ENCODE measurements at places on chromosomes 1 and 21.

- no peak for DNase-seq
Observed at GRCh38 chr1:39230261-39231190, 26.0 kb downstream of the MACF1 start.

DNA sequence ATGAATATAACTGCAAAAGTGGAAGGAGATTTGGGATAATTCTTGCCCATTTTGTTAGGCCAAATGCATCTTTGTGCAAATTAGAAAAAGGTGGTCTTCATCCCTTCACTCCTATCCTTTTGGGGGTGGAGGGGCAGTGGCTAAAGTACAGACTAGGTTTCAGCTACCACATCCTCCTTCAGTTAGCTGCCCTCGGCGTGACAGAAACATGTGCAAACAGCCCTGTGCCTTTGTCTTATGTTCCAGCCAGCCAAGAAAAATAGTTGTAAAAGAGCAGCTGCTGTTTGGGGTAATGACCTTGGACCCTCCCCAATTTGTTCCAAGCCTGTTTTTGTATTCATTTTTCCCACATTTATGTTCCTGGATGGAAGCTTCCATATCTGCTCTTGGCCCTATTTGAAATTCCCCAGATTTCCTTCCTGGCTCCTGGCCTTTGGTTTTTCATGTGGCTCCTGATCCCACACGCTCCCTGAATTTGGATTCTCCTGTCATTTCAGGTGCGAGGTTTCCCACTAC lies 8.3 kb upstream of the LGALS8 start:
- DNase-seq: no peak

- DNase-seq: no peak
Observed at GRCh38 chr1:21875621-21876063, 61.5 kb downstream of the HSPG2 start.

DNA sequence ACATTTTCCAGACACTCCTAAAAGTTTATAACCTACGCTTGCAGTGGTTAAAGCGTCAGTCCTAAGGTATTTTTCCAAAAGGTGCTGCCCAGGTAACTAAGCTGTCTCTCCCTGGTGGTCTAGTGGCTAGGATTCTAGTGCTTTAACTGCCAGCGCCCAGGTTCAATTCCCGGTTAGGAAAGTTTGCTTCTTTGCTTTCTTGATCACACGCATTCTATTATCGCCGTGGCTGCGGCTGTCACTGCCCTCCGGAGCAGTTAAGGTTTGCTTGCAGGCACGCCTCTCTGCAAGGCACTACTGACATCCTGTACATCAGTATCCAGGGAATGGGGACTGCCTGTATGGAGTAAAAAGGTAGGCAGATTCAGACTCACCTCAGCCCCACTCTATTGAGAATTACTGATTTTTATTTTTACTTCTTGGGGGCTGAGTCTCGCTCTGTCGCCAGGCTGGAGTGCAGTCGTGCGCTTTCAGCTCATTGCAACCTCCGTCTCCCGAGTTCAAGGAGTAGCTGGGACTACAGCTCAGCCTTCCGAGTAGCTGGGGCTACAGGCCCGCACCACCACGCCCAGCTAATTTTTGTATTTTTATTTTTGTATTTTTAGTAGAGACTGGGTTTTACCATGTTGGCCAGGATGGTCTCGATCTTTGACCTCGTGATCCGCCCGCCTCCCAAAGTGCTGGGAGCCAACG lies 53.2 kb upstream of the CFAP126 start:
- DNase-seq: no peak

DNA sequence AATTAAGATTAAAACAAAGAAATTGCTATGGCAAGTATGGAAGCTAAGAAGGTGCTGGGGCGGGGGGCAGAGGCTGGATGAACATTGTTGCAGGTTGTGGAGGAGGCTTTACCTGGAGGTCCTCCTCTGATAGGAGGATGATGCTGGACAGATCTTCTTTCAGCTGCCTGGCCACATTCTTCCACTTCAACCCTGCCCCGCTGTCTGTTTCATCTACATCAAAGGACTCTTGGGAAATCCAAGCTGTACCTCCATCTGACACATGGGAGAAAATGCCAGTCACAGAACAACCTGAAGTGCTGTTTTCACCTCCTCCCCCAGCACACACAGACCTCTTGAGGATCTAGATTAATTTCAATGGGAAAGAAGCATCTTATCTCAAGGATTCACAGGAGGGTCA lies 5.3 kb downstream of the DFFA start:
- no peak for DNase-seq

DNA sequence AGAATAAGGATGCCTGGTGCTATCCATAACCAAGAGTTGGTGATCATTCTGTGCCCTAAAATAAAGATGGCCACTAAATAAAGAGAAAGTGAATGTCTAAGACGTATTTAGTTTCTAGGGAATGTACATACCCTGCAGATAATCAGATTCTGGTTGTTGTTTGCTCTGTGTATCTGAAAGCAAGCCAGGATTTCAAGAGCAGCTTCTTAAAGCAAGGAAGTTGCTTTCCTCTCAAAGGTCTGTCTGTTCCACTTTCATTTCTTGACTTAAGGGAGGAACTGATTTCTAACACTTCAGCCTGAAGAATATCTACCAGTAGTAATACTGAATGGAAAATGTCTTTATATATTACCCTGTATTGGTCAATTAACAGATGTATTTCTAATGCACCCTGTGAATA lies 88.8 kb downstream of the KIF1B start:
- DNase-seq: no peak

GRCh38 chr1:70906800-70907199 lies 140.8 kb downstream of the PTGER3 start:
- no peak for DNase-seq

- DNase-seq: peak; percentile 92
Observed at GRCh38 chr1:154324669-154325582, at the start of gene ATP8B2. Gene ATP8B2 (plus strand): TSS chr1:154325525. CDS start chr1:154328142, 2,617 bp downstream.

GRCh38 chr1:11473491-11474034 lies 5.4 kb upstream of the DISP3 start:
- no peak for DNase-seq

DNA sequence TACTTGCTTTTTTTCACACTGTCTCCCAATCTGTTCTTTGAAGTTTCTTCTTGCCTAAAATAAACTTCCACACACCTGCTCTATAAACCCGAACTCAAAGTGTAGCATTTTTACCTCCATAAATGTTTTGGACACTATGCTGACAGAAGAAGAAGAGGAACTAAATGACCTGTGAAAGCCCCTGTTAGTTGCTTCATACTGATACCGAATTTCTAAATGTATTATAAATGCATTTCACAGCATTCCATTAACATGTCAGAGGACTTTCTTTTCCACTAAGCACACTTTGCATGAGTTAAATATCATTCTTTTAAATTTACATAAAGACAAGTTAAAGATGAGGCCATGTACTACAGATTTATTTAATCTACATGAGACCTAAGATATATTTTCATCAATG lies 281.0 kb downstream of the SMYD3 start:
- no peak for DNase-seq

- no peak for DNase-seq
Observed at GRCh38 chr1:193311226-193311948, 125.0 kb upstream of the B3GALT2 start.

DNA sequence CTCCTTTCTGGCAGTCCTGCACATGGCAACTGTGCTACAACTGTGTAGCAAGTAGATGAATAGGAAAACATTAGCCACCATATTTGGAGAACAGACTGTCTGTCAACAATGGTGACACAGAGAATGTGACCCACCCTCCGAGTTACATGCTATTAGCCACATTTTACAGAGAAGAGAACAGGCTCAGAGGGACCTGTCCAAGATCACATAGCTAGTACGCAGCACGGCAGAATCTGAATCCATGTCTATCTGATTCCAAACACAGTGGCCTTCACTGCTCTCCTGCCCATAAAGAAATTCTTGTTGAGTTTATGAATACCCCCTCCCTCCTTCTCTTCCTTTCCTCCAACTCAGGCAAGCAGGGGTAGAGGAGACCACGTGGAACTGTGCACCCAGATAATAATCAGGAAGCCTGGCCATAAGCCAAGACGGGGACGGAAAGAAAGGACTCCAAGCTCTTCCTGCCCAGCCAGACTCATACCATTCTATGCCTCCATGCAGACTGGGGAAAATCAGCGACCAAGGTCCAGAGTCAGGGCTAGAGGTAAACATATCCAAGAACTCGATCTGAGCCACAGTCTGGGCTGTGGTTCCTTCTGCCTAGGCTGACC lies 78.8 kb downstream of the TRABD2B start:
- no peak for DNase-seq

DNA sequence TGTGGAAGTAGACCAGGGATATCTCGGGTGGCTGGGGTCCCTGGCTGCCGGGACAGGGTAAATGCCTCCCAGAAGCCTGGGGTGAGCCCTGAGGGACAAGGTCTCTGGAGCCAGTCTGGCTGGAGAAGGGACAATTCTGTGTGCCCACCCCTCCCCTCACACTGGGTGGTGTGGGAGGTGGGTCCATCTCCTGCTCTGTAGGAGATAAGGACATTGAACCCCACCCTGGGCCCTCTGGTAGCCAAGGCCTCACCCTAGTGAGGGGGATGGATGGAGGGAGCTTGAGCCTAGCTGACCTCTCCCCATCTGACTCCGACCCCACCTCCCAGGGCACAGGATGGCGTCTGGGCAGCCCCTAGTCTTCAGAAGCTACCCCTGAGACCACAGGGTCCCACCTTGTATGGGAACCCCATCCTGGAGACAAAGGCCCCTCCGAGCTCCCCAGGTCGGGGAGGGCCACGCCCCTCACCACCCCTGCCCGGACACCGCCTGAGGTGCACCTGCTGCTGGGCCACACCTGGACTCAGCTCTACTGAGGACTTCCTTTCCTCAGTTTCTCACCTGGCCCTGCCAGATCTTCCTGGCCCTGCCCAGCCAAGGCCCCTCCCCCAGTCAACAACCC lies 4.3 kb downstream of the AGRN start:
- no peak for DNase-seq

DNA sequence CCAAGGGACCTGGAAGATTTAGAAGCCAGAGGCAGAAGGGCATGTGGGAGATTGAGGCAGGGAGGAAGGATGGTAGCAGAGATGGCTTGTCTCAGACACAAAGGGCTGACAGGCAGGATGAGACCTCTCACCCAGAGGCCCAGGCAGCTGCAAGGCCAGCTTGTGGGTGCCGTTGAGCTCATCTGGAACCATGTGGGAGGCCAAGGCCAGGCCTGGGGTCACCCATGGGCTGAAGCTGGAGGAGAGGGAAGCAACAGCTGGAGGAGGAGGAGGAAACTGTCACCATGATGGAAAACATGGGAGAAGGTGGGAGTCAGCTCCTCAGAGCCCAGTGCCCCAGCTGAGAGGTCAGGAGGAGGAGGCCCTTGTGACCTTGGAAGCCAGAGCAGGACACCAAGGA lies 6.4 kb downstream of the CRABP2 start:
- DNase-seq: no peak

DNA sequence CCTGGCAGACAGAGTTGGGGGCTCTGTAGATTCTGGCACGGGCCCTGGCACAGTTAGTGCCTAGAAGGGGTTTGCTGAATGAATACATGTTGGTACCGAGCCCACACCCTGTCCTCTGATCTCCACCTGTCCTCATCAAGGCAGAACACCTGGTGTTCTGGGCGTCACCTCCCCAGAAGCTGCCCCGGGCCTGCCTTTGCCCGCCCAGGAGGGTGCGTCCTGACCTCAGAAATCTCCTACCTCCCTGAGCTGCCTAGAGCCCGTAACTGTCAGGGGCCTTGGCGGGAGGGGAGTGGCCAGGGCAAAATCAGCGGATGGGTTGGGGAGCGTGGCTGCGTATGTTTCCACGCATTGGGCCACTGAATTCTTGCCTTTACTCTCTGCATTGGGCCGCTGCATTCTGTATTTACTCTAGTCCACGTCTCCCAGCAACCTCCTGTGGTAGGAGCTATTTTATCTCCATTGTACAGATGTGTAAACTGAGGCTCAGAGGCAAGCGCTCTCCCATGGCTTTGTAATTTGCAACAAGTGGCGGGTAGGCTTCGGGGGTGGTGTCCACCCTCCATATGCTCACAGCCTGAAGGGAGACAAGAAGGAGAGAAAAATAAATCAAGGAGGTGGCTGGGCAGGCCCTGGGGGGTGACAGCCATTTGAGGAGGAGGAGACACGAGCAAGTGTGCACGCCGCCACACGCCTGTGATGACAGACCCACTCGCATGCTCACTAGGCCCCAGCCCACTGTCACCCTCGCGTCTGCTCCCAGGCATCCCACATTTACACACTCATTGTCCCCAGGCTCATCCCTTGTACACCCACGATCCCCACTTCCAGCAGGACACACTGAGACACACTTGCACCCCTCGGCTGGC lies 95.7 kb upstream of the WNT4 start:
- DNase-seq: no peak

DNA sequence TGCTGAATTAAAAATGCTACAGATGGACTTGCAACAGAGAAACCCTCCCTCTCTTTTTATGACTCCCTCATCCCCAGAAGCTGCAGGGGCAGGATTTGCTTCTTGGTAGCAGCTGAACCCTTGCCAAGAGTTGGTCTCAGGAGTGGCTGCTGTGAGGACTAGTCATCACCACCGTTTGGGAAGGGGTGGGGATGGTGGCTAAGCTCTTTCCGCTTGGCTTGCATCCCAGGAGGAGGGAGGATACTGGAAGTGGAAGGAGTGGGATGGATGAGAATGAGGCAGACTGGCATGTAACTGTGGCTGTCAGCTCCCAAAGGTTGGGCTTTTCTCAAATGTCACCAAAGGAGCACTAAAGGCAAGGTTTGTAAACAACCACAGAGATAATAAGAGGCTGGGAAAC lies 50.8 kb upstream of the COL24A1 start:
- peak; percentile 90 for DNase-seq

DNA sequence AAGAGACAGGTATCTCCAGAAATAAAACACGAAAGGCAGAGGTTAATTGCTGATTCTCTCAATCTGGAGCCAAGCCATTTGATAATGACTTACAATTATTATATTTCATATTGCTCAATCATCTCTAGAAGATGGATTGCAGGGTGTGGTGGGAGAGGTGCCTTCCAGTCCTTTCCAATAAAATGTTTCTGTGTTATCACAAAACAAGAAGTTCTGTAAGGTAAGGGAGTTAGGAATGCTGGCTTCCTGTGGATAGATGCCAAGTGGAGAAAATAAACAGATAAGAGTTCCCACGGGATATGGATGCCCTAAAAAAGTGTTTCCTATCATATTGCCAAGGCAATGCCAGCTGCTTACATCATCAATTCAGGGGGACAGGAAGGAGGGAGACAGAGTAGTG lies 7.2 kb upstream of the CCN1 start:
- no peak for DNase-seq

DNA sequence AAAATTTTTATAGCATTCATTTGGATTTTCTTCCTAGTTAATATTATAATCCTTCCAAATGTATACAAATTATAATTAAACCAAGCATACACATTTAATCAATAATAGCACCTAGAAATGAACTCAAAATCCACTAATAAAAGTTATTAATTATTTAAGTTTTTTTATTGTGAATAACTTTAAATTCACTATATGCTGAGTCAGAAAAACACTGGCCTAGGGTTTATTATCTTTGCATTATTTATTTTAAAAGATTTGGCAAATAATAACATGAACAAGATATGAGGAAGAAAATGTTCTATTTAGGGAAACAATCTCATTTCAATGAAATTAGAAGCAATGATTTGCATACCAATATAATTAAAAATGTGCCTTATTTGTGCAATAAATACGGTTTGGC lies 951.5 kb downstream of the KCNT2 start:
- DNase-seq: no peak
